ENCODE measurements at places on chromosomes 3 and 15. TPM values are rescaled to one million over a fixed set of nuclear protein-coding genes. Genes with fewer than 3 reads are reported as not detected.

ECE2 gene
- not detected for polyA plus RNA-seq

VIPR1 gene
- 2.1 TPM for polyA plus RNA-seq

TEX55 gene
- polyA plus RNA-seq = not detected

NEDD4 gene
- 15.5 TPM for polyA plus RNA-seq

APPL1 gene
- 57.0 TPM for polyA plus RNA-seq

MNS1 gene
- polyA plus RNA-seq = 30.0 TPM

CADPS gene
- polyA plus RNA-seq = 2.0 TPM

SEMA6D gene
- polyA plus RNA-seq = 29.9 TPM

DPPA2 gene
- polyA plus RNA-seq = 0.81 TPM

SMAD6 gene
- 30.1 TPM for polyA plus RNA-seq

PSMA4 gene
- 294 TPM for polyA plus RNA-seq

FMN1 gene
- polyA plus RNA-seq = 18.6 TPM

SEMA7A gene
- polyA plus RNA-seq = 7.3 TPM

AGBL1 gene
- 0.15 TPM for polyA plus RNA-seq

CPN2 gene
- polyA plus RNA-seq = 0.94 TPM

ACAP2 gene
- 38.5 TPM for polyA plus RNA-seq

RETNLB gene
- polyA plus RNA-seq = not detected

SCAANT1 gene
- polyA plus RNA-seq = not detected

TERC gene
- polyA plus RNA-seq = 0.35 TPM

MYO5C gene
- 20.5 TPM for polyA plus RNA-seq

IQSEC1 gene
- polyA plus RNA-seq = 29.4 TPM

CACNA2D3 gene
- polyA plus RNA-seq = 1.7 TPM

GP9 gene
- 1.2 TPM for polyA plus RNA-seq

P2RY13 gene
- polyA plus RNA-seq = 1.9 TPM

CCDC39 gene
- polyA plus RNA-seq = 7.9 TPM

TWF2 gene
- polyA plus RNA-seq = 26.0 TPM

NSUN3 gene
- 12.3 TPM for polyA plus RNA-seq

NR2E3 gene
- polyA plus RNA-seq = 0.70 TPM

LSAMP gene
- 13.6 TPM for polyA plus RNA-seq

FAH gene
- polyA plus RNA-seq = 32.2 TPM
